Head of caudate nucleus (tissue), 42 donors: ENCODE measurements at places on chromosomes 5 and 9.
A peak's percentile ranks its signal among the peaks of the same experiment; 100 is the strongest.

DNA sequence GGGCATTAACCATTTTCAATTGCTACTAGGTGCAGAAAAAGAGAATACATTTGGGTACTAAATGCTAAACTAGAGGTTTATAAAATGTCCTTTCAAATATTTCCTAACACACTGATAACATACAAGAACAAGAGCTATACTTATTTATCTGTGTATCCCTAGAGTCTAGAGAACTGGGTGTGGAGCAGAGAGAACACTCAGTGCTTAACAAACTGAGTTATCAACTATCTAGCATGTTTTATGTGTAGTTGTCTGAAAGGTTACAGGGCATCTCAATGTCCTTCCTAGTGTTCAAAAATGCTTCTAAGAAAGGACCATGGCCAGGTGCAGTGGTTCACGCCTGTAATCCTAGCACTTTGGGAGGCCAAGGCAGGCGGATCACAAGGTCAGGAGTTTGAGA, 40.3 kb downstream of the NR6A1 start:
- DNase-seq: no peak

DNA sequence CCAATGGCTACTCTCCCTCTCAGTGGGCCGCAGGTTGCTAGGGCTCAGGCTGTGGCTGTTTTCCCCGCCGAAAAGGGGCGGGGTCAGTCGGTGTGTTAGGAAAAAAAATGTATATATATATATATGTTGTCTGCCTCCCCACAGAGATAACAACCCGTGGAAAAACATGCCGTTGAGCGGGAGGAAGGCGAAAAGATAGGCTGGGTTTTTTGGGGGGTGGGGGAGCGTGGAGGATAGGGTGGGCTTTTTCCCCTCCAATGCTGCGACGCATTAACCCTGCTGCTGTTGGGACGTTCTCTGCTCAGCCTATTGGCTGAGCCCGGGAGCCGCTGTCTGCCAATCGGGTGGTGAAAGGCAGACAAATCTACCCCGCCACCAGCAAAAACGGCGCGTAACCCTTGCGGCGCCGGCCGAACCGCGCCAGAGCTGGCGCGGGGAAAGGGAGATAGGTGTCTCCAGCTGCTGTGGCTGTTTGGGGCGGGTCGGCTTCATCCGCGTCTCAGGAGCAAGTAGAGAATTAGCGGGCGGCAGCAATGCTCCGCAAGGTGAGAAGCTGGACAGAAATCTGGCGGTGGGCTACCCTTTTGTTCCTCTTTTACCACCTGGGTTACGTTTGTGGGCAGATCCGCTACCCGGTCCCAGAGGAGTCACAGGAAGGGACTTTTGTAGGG, at the start of gene PCDHGC4:
Gene PCDHGC4 (plus strand): TSS at position 390 of the 671 bp plus-strand sequence. CDS start 144 bp downstream, at position 534.
- peak; percentile 42 for DNase-seq

DNA sequence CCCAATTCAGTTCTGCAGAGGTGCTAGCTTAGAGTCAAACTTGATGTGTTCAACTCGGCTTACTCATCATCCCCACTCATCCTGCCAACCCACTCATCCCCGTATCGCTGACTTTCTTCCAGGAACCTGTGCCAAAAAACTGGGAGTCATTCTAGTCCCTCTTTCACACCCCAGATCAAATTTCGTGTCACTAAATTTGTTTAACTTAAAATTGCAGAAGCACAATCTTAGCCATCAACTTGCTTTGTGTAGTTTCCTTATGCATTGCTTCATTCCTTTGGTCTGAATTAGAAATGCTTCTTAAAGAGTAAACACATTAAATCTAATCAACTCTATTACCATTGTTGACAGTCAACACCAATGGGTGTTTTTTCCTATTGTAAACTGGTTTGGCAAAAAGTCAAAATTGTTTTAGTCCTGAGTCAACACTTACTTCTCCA, 162.4 kb downstream of the TTC39B start:
- DNase-seq: no peak

GRCh38 chr9:3777137-3777536, 251.3 kb upstream of the RFX3 start:
- DNase-seq: no peak

DNA sequence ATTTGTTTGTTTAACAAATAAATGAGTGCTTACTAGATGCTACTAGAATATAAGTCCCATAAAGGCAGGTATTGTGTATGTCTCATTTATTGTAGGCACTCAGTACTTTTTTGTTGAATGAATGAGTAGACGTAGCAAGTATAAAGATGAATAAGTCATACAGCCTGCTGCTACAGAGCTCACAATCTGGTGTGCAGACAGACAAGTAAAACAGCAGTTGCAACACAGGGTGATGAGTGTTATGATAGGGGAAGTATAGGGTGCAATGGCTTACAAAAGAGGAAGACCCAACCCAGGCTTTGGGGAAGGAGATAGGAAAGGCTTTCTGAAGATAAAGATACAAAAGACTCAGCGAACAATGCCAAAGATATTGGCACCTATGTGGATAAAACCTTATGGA, 47.7 kb downstream of the SH3RF2 start:
- DNase-seq: no peak

DNA sequence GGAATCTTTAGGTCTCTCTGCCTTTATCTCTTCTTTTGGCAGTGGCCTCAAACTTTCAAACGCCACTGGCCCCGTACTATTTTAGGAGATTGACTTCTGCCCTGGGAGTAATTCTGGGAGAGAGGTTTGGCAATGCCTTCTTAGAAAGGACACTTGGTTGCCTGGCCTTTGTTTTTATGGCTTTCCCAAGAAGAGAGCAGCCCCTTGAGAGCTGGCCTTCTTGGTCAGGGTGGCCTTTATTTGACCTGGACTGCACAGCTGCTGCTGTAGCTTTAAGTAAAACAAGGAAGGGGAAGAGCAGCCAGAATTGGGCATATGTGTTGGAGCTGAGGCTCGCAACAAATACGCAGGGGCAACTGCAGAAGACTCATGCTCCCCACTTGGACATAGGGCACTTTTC, 60.8 kb downstream of the PTPN3 start:
- DNase-seq: no peak

GRCh38 chr5:72937517-72938061, 18.3 kb upstream of the FCHO2 start:
- no peak for DNase-seq

- no peak for DNase-seq
Observed at GRCh38 chr9:124502711-124503702, 4.2 kb downstream of the NR5A1 start.

- no peak for DNase-seq
Observed at GRCh38 chr5:143168921-143169810, 234.3 kb downstream of the NR3C1 start.

DNA sequence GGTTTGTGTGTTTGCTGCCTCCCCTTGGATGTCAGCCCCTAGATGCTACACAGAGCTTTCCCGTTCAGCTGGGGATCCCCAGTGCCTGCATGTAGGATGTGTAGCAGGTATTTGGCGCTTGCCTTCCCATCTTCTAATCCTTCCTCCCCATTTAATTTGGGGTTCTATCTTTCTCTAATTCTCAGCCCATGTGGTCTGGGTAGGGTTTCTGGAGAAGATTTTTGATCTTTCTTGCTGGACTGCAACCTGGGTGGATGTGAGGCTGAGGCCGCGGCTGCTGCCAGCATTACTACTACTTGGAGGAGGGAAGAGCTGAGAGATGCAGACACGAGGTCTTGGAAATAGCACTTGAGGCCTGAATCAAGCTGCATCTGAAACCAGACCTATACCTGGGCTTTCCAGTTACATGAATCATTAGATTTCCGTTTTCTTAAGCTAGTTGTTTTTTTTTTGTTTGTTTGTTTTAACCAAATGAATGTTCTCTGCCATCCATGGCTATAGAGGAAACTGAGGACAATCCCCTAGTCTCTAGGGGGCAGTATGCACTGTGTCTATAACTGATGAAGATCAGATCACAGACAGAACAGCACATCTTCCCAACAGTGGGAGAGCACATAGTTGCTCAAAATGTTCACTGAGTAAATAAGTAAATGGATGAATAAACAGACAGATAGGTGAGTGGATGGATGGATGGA, 178.6 kb downstream of the FGF18 start:
- DNase-seq: no peak

GRCh38 chr9:86368871-86369521, 14.8 kb upstream of the TUT7 start:
- DNase-seq: no peak

- DNase-seq: no peak
Observed at GRCh38 chr5:147065071-147065470, 169.8 kb upstream of the STK32A start.

- DNase-seq: no peak
Observed at GRCh38 chr9:131715906-131716305, 24.0 kb downstream of the RAPGEF1 start.

- no peak for DNase-seq
Observed at GRCh38 chr5:172715931-172716682, 54.9 kb downstream of the DUSP1 start.

GRCh38 chr9:117258184-117258866, 156.5 kb downstream of the ASTN2 start:
- DNase-seq: no peak

DNA sequence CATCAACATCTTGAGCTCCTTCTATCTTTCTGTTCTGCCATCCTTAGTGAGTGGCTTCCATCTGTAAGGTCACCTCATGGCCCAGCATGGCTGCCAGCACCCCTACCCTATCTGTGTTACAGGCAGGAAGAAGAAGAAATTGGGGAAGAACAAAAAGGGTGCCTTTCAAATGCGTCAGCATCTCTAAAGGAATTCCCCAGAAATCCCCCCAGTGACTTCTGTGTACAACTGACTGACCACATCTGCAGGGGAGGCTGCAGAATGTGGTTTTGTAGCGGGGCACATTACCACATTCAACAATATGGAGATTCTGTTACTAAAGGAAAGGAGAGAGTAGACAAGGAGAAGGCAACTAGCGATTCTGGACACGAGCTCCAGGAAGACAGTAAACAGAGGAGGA, 40.1 kb downstream of the ALG2 start:
- no peak for DNase-seq

- DNase-seq: no peak
Observed at GRCh38 chr5:6557807-6558575, 74.9 kb downstream of the NSUN2 start.

DNA sequence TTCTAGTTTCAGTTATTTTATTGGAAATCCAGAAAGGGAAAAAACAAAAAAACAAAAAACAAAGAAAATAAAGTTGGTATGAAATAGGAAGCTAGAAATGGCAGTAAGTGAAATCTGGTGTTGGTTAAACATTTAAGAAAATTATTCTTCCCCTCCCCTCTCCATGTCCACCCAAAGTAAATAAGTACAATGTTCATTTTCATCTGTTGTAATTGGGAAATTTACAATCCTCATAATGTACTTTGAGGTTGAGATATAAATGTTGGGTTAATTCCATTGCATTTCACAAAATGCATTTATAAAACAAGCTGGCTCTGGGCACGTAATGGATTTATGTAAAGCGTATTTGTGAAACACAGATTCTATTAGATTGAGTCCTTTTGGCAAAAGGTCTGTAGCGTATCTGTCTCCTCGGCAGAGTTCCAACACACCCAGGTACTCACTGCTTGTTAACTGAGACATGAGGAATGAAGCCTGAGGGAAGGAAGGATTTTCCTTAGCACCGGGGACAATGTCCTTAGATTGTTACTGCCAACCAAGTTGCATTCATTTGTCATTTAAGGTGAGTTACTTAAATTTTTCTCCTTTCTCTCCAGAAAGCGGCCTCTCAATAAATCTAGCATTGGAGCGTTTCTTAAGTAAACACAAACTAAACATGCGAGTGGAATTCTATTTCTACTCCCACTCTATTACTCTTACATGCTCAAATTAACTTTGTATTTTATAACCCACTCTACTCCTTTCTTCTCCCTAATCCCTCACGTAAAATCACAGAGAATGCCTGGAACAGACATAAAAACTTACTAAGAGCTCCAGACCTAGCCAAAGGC, 912.3 kb upstream of the WWC1 start:
- DNase-seq: no peak

- no peak for DNase-seq
Observed at GRCh38 chr5:126390051-126390450, 33.2 kb upstream of the GRAMD2B start.
